ENCODE measurements at places on chromosomes 16 and 17.

GRCh38 chr17:4744999-4745969 is 5.6 kb upstream of the CXCL16 start:
- no peak overlapping the region for H3K4me3 ChIP-seq
- peaks cover 10% of the 10 kb centered on the region for H3K4me1 ChIP-seq
- H3K27ac ChIP-seq = no peak overlapping the region
- DNase-seq = peak; percentile 32
- no peaks in the 10 kb centered on the region for H3K36me3 ChIP-seq

GRCh38 chr16:261031-261691 is 14.6 kb downstream of the RGS11 start:
- H3K4me1 ChIP-seq = peaks cover 4% of the 10 kb centered on the region
- no peak for DNase-seq
- H3K36me3 ChIP-seq = peaks cover 19% of the 10 kb centered on the region
- H3K4me3 ChIP-seq = no peak overlapping the region
- no peak overlapping the region for H3K27ac ChIP-seq

GRCh38 chr17:35432176-35433074 is at the start of gene SLFN12:
SLFN12 (minus strand) TSS chr17:35432500; CDS start chr17:35423028, 9,472 bp downstream.
- DNase-seq = peak; percentile 98
- H3K27me3 ChIP-seq = no peaks in the 10 kb centered on the region
- no peaks in the 10 kb centered on the region for H3K36me3 ChIP-seq
- H3K27ac ChIP-seq = peak within 1 kb of the TSS; percentile 95
- H3K4me1 ChIP-seq = peaks cover 33% of the 10 kb centered on the region
- peak within 1 kb of the TSS; percentile 62 for H3K4me3 ChIP-seq

DNA sequence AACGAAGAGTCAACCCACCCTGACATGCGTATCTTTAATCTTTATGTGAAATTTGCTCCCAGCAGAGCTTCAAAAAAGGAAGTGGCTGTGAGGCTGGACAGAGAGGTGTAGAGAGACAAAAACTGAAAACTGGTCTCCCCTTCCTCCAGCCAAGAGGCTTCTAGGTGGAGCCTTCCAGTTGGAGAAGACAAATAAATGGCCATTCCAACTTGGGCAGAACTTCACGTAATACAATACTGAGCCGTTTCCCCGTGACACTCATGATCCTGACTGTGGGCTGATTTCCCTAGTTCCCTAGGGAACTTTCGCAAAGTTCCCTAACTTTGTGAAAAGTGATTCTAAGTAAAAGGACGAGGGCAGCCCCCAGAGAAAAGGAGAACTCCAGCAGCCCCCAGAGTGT is 78.8 kb downstream of the ZFHX3 start:
- H3K27me3 ChIP-seq = no peaks in the 10 kb centered on the region
- no peak overlapping the region for H3K4me3 ChIP-seq
- DNase-seq = no peak
- peaks cover 4% of the 10 kb centered on the region for H3K4me1 ChIP-seq
- H3K36me3 ChIP-seq = peaks cover 6% of the 10 kb centered on the region
- no peak overlapping the region for H3K27ac ChIP-seq

- H3K4me3 ChIP-seq = no peak overlapping the region
- no peak overlapping the region for H3K27ac ChIP-seq
- H3K36me3 ChIP-seq = peaks cover under 1% of the 10 kb centered on the region
- H3K4me1 ChIP-seq = no peaks in the 10 kb centered on the region
Measured at GRCh38 chr17:9512323-9513168, 63.1 kb downstream of the STX8 start.

- no peak within 1 kb of the TSS for H3K4me3 ChIP-seq
- H3K36me3 ChIP-seq = no peaks in the 10 kb centered on the region
- H3K27ac ChIP-seq = no peak within 1 kb of the TSS
- H3K4me1 ChIP-seq = peaks cover 5% of the 10 kb centered on the region
Measured at GRCh38 chr16:10182222-10183053, at the start of gene GRIN2A. GRIN2A (minus strand) TSS chr16:10182428; CDS start chr16:10180411, 2,017 bp downstream.

DNA sequence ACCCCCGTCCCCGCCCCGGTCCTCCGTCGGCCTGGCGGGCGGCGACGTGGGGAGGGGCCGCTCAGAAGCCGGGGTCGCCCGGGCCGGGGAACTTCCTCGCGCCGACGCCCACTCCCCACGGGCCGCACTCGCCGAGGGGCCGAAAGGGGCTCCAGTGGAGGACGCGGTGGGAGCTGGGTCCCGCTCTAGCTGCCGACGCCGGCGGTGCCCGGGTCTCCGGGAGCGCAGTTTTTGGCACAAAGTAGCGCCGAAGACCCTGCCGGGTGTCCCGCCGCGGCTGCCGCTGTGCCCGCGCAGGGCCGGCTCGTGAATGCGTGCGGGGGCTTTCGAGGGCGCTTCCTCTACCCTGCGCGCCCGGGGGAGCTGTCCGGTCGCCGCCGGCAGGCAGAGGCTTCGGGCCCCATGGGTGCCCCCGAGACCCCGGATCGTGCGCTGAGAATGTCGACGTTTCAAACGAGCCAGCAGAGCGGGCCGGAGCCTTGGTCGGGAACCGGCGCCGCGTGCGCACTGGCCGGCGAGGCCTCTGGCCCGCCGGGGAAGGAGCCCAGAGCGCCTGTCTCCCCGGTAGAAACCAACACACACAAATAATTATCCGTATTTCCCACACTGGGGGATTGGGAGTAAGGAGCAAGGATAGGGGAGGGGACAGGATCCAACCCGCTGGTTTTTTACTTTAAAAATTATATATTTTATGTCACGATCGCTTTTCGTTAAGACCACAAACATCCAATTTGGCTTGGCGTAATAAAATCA is 46.6 kb upstream of the SLC38A10 start:
- H3K27me3 ChIP-seq = no peaks in the 10 kb centered on the region
- H3K4me3 ChIP-seq = peak overlapping the region; percentile 32
- H3K27ac ChIP-seq = peak overlapping the region; percentile 94
- H3K36me3 ChIP-seq = no peaks in the 10 kb centered on the region
- peaks cover 5% of the 10 kb centered on the region for H3K4me1 ChIP-seq
- no peak for DNase-seq

GRCh38 chr16:82776470-82777146 is 149.8 kb downstream of the CDH13 start:
- peaks cover 3% of the 10 kb centered on the region for H3K27me3 ChIP-seq
- no peaks in the 10 kb centered on the region for H3K36me3 ChIP-seq
- no peak overlapping the region for H3K4me3 ChIP-seq
- peaks cover 2% of the 10 kb centered on the region for H3K4me1 ChIP-seq
- no peak overlapping the region for H3K27ac ChIP-seq

- H3K36me3 ChIP-seq = no peaks in the 10 kb centered on the region
- no peaks in the 10 kb centered on the region for H3K4me1 ChIP-seq
- DNase-seq = peak; percentile 61
- no peak overlapping the region for H3K4me3 ChIP-seq
Measured at GRCh38 chr17:59165933-59166342, 10.4 kb downstream of the PRR11 start.

GRCh38 chr17:46978489-46979146 is 435 bp downstream of the RPRML start:
- H3K4me3 ChIP-seq = peak overlapping the region; percentile 47
- DNase-seq = no peak
- H3K4me1 ChIP-seq = no peaks in the 10 kb centered on the region
- no peak overlapping the region for H3K27ac ChIP-seq
- no peaks in the 10 kb centered on the region for H3K36me3 ChIP-seq

DNA sequence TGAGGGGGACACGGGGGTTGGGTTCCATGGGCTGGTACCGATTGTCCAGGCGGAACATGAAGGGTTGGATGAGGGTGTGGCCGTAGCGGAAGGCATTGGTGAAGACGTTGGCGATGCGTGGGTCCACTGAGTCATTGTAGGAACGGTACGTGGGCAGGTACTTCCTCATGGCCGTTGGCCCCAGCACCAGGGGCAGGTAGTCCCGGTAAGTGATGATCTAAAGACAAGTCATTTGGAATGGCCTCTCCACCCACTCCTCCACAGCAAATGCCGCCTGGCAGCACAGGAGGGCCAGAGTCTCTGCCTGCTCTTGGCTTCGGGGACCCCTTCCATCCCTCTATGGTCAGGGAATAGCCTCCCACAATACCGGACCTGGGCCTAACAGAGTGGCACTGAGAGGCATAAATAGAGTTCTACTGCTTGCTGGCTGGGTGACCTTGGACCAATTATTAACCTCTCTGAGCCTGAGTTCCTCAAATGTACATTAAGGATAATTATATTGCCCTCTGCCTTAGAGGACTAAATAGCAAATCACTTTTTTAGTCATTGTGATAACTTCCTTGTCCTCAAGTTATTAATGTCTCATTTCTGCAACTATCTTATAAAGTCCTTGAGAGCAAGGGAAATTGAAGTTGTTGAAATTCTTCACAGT is 7.2 kb downstream of the MPO start:
- no peaks in the 10 kb centered on the region for H3K4me1 ChIP-seq
- no peak overlapping the region for H3K4me3 ChIP-seq
- no peaks in the 10 kb centered on the region for H3K27me3 ChIP-seq

- H3K27me3 ChIP-seq = no peaks in the 10 kb centered on the region
- no peak for DNase-seq
- no peak overlapping the region for H3K27ac ChIP-seq
- no peaks in the 10 kb centered on the region for H3K36me3 ChIP-seq
Measured at GRCh38 chr17:67459985-67460384, 82.9 kb downstream of the PITPNC1 start.

- H3K4me3 ChIP-seq = peak overlapping the region; percentile 52
- no peak for DNase-seq
- peaks cover 3% of the 10 kb centered on the region for H3K4me1 ChIP-seq
- H3K27ac ChIP-seq = peak overlapping the region; percentile 79
- H3K36me3 ChIP-seq = peaks cover 3% of the 10 kb centered on the region
Measured at GRCh38 chr16:1707193-1707790, 1.3 kb downstream of the MAPK8IP3 start.

DNA sequence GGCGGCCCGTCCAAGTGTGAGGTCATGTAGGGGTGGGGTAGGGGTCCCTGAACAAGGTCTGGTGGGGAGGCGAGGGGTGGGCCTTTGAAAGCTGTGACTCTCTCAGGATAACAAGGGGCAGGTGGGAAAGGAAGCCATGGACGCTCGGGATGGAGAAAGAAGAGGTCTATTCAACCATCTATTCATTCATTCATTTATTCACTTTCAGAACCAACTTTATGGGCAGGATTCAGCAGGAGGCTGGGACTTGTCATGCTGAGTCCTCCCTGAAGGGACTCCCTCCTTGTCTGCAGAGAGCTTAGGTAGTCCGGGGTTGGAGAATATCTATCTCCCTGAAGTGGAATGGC is 8.6 kb upstream of the CD300A start:
- H3K27me3 ChIP-seq = no peaks in the 10 kb centered on the region
- no peak overlapping the region for H3K4me3 ChIP-seq
- DNase-seq = no peak
- no peaks in the 10 kb centered on the region for H3K36me3 ChIP-seq
- H3K27ac ChIP-seq = no peak overlapping the region
- peaks cover 7% of the 10 kb centered on the region for H3K4me1 ChIP-seq

- H3K27ac ChIP-seq = peak overlapping the region; percentile 72
- peaks cover 7% of the 10 kb centered on the region for H3K4me1 ChIP-seq
- peak; percentile 35 for DNase-seq
- H3K36me3 ChIP-seq = no peaks in the 10 kb centered on the region
Measured at GRCh38 chr16:89325861-89326471, 108.5 kb downstream of the ZNF778 start.

DNA sequence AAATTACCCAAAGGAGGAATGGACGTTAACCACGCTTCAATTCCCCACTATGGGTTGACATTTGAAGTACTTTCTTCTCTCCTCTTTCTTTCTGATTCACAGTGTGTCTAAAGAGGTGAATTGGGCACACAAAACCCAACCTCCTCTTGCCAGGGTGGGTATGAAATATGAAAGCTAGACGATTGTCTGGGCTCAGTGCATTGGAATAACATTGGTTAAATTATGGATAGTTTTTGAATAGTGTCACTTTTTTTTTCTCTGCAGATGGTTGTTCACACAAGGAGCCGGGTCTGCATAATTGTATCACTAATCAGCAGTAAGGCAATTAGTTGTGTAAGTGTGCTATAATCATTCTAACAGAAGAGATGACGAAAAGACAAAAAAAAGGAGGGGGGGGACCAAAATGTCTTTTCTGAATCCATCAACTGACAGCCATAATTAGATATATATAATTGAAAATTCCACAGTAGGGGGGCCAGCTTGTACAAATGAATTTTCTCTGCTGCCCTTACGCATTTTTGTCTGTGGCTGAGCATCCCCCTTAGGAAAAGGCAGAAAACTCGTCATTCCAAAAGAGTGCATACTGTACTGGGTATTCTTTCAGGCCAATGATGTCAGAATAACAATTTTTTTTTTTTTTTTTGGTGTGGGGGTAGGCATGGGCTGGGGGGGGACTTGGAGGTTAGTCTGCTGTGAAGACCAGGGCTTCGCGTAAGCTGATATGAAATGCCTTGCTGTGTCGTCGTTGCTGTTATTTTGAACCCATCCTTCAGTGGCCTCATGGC is 307.5 kb upstream of the SALL1 start:
- no peak overlapping the region for H3K27ac ChIP-seq
- H3K27me3 ChIP-seq = no peaks in the 10 kb centered on the region
- no peaks in the 10 kb centered on the region for H3K36me3 ChIP-seq
- DNase-seq = no peak
- H3K4me3 ChIP-seq = no peak overlapping the region
- no peaks in the 10 kb centered on the region for H3K4me1 ChIP-seq

DNA sequence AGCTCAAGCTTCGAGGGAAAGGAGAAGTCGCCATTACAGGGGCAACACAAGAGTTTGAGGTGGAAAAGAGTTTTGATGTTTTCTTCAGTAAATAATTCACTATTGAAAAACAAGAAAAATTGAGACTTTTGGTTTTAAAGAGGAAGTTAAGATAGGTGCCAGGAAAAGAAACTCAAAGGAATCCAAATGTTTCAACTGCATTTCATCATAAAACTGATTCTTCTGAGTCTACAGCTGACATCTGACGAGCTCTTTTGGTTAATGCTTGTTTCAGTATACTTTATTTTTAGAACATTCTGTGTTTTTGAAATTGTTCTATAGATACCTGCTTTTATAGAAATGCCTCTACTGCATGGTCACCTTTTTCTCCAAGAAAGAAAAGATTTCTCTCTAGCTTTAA is 54.0 kb downstream of the ERN1 start:
- H3K27ac ChIP-seq = no peak overlapping the region
- DNase-seq = no peak
- no peaks in the 10 kb centered on the region for H3K27me3 ChIP-seq
- peaks cover under 1% of the 10 kb centered on the region for H3K36me3 ChIP-seq
- H3K4me3 ChIP-seq = no peak overlapping the region

DNA sequence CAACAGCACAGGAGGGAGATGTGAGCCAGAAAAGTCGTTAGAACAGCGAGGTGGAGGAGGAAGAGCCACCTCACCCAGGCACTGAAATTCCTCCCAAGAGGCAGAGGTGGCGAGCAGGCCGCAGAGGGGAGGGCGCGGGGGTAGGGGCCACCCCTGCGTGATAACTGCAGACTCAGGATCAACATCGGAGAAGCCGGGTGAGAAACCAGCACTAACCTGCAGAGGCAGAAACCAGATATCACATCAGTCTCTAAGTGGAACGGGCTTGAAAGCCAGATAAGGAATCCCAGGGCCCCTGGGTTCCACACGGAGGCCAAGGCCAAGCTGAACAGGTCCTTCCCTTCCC is 39.4 kb upstream of the ZC3H18 start:
- H3K36me3 ChIP-seq = peaks cover 4% of the 10 kb centered on the region
- no peaks in the 10 kb centered on the region for H3K27me3 ChIP-seq
- no peak overlapping the region for H3K27ac ChIP-seq
- no peak overlapping the region for H3K4me3 ChIP-seq

- H3K4me1 ChIP-seq = peaks cover 14% of the 10 kb centered on the region
- H3K4me3 ChIP-seq = no peak overlapping the region
- H3K27ac ChIP-seq = no peak overlapping the region
- no peak for DNase-seq
Measured at GRCh38 chr16:78292844-78293380, 193.5 kb downstream of the WWOX start.
